ENCODE measurements at places on chromosomes 6 and 20.

DNA sequence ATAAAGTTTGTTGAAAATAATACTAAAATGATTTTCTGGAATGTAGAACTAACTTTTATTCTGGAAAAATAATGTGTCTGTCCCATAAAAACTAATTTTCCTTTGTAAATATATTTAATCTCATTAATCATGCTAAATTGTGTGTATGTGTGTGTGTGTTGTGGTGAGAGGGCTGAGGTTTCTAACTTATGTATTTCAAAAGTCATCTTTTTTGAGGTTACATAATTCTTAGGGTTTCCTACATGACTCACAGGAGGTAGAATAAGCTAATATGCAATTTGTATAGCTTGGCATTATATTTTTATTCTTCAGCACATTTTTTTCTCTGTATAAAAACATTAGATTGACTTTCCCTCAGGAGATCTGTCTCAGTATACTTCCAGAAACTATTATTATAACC, 64.1 kb upstream of the CLVS2 start:
- DNase-seq, result no peak

DNA sequence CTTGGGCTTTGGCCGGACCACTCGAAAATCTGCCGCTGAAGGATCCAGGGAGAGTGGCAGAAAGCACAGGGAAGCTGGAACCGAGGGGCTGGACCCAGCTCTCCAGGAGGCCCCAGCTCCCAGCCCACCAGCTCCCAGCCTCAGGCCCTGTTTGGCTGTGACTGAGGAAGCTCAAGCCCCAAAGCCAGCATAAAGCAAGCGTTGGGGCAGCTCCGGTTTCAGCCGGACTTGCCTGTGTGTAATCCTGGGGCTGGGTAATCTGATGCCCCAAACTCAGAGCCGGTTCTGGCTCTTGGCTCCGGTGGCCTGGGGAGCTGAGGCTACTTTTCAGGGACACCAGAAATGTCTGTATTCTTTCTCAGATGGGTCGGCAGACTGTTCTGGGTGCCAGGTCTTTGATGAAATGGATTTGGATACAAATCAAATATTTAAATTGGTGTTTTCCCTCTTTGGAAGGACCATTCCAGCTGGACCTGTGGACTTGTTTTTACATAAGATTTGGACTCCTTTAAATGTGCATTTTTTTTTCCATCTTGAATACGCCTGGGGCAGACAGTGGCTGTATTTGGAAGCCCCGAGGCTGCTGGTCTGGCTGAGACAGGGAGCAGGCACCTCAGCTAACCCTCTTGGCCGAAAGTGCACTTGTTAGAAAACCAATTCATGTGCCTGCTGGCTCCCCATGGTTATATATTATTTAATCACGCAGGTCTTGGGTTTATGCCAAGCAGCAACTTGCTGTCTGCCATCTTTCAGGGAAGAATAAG, 29.7 kb downstream of the RPP40 start:
- peak; percentile 49 for DNase-seq

- DNase-seq, result peak; percentile 47
Measured at GRCh38 chr6:41560431-41561192, 14.4 kb downstream of the FOXP4 start.

DNA sequence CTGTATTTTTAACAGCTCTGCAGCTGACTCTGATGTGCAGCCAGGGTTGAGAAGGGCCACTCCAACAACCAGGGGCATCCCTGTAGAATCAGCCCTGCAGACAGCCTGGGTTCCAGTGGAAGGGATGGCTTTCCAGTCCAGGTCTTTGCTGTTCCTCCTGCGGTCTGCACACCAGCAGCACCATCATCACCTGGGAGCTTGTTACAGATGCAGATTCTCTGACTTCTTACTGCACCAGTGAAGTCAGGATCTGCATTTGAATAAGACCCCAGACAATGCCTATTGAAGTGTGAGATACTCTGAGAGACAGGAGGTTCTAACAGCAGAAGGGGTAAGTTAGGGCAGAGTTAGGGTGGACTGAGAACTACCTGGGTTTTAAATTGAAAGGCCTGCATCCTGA, 151.3 kb downstream of the F13A1 start:
- no peak for DNase-seq

GRCh38 chr20:38973645-38974044, 11.5 kb downstream of the DHX35 start:
- peak; percentile 51 for DNase-seq

GRCh38 chr6:47008397-47008763, 33.8 kb downstream of the ADGRF1 start:
- DNase-seq, result no peak

Measured in fibroblast of skin of abdomen (primary cell).